ENCODE measurements at places on chromosomes 2 and 18.

DNA sequence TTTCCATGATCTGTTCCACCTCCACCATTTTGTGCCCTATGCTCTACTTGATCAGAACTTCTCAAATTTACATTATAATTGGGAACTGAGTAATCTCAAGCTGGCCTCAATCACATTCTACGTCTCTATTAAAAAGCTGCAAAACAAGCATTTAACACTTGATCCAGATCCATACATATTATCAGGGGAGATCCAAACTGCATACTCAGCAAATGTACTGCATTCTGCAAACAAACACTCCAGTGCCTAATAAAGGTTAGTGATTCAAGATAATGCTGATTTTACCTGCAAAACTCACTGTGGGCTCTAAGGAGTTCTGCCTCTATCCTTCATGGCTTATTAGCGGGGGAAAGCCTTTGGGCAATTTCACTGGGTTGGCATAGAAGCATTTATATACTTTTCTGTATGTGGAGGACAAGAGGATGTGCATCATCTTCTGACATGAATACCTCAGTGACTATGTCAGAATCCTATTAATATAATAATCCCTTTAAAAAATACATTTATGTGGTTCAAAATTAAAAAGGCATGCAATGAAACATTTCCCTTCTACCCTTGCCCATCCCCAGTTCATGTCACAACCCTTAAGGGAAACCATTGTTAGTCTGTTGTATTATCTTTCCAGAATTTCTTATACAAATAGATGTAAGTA, 40.2 kb downstream of the GALNT14 start:
- DNase-seq = no peak

- no peak for DNase-seq
These were observed 18.6 kb downstream of the PRKD3 start for GRCh38 chr2:37306024-37306423.

GRCh38 chr2:234880551-234881211, 71.1 kb upstream of the SH3BP4 start:
- DNase-seq = no peak

DNA sequence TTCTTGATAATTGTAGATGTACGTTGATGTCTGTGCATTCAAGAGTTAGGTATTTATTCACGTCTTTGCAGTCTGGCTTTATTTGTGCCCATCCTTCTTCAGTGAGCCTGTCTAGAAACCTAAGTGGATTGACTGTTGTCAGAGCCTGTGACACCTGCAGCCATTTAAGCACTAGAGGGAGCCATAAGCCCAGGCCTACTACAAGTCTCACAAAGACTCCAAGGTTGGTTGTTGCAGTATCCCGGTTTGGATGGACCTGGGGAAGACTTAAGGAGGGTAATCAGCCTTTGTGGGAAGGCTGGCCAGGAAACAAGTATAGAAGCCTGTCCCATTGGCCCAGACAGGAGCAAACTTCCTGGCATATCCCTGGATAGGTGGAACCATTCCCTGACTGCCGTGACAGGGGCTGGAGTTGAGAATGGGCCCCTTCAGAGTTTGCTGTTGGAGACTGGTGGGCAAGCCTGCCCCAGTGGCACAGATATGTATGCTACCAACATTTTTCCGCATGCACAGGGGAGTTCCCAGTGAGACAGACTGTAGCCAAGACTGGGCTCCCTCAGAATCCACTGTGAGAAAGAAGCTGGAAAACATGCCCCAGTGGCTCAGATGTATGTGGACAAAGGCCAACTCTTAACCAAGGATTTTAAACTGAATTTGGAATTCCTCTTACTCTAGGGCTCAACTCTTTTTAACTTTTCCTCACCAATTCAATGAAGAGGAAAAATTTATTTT, 9.3 kb upstream of the LRRC30 start:
- no peak for DNase-seq

- no peak for DNase-seq
These were observed 193.8 kb downstream of the ANKRD30B start for GRCh38 chr18:14941792-14942191.

GRCh38 chr2:149002891-149003740, 35.4 kb upstream of the LYPD6B start:
- DNase-seq = no peak

DNA sequence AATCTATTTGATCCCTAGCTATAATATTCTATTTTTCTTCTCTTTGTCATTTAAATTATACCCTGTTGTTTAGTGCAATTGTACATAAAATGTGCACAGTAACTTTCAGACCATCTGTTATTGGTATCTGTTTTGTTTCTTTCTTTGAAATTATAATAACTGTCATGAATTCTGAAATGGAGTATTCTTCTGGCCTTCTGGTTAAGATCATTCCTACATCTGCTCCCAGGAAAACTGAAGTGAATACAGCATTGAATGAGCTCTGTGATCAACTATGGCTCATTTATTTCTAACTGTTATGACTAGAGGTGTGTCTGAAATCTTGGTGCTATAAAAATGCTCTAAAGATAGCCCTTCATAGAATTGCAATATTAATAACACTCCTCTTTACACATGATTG, 788.4 kb upstream of the TMEFF2 start:
- no peak for DNase-seq

GRCh38 chr2:171712051-171712450, 24.8 kb downstream of the DYNC1I2 start:
- no peak for DNase-seq

DNA sequence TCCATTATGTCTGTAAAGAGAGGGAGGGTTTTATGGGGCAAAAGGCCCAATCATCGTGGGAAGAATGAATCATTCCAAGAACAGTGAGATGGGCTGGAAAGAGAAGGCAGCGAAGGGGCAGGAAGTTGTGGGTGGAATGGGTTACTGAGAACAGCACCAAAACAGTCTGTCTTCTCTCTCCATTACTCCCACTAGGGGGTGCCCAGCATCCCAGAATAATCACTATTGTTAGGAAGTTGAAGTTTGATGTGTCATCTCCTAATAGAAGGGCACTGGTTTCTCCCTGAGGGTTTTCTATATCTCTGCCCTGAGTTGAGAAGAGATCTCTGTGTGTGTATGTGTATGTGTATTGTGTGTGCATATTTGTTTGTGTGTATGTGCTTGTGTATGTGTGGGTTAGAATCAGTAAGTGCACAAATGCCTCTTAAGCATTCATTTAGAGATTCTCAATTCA, 76.6 kb upstream of the MAP4K3 start:
- no peak for DNase-seq

- DNase-seq = no peak
These were observed 65.9 kb upstream of the ACAA2 start for GRCh38 chr18:49879271-49879580.

- DNase-seq = no peak
These were observed 1389.8 kb upstream of the TMEFF2 start for GRCh38 chr2:193584522-193584938.

DNA sequence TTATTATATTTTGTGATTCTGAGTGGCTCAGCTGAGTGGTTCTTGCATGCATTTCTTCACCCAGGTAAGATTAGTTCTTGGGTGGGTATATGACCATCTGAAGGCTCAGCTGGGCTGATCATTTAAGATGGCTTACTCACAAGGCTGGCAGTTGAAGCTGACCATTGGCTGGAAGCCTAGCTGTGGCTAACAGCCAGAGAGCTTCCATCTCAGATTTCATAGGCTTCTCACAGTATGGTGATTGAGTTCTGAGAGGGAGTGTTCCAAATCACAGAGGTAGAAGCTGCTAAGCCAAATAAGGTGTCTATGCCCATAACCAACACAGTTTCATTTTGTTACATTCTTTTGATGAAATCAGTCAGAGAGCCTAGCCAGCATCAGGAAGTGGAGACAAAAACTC, 117.4 kb upstream of the RPRM start:
- no peak for DNase-seq

- DNase-seq = no peak
These were observed 16.4 kb downstream of the TNFRSF11A start for GRCh38 chr18:62341473-62341872.

Data from activated CD8-positive, alpha-beta memory T cell treated with anti-CD3 and anti-CD28 coated beads, Interleukin-2, amount 50 U/mL, for 4 hours (primary cell).